Activated CD4-positive, alpha-beta T cell treated with anti-CD3 and anti-CD28 coated beads for 1 hour (primary cell): ENCODE measurements at places on chromosomes 16 and 17.

DNA sequence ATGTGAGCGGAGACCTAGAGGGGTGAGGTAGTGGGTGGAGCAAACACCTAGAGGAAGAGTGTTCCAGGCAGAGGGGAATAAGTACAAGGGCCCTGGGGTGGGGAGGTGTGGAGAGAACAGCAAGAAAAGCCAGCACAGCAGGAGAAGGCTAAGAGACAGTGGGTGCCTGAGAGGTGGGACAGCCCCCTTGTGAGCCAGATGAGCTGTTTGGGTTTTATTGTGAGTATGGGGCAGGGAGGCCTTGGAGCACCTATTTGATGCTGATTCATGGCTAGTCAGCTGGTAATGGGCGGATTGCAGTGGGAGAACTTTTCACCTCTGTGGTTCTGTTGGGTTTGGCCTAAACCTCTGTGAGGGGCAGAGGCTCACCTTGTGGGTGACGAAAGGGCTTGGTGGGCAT is 68.4 kb downstream of the ABCC1 start:
- DNase-seq, result no peak

DNA sequence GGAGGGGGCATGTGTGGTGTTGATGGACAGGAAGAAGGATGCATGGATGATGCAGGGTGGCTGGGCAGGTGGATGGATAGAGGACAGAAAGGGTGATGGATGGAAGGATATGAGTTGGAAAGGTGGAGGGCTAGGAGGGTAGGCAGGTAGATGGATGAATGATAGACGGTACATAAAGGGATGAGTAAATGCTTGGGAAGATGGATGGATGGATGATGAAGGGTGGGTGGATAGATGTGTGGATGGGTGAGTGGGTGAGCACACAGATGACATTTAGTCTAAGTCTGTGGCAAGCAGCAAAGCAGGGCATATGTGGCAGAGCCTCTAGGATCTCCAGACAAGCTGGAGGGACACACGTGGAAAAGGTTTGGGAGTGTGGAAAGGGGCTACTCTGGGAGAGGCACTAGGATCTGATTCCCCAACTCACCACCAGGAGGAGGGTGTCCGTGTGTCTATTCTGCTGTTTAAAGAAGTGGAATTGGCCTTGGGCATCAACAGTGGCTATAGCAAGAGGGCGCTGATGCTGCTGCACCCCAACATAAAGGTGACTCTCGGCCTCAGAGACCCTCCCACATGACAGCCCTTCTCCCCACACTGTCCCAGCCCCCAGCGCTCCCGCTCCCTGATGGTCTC is 8.2 kb downstream of the PLD2 start:
- no peak for DNase-seq

GRCh38 chr16:23629516-23629915 is 11.6 kb downstream of the PALB2 start:
- DNase-seq, result no peak

- DNase-seq, result no peak
These were observed 73.0 kb downstream of the PITPNC1 start for GRCh38 chr17:67449845-67450755.

- DNase-seq, result no peak
These were observed 1.8 kb downstream of the ALKBH5 start for GRCh38 chr17:18185391-18185790.

- no peak for DNase-seq
These were observed 39.3 kb upstream of the SLC38A10 start for GRCh38 chr17:81334391-81334901.

GRCh38 chr17:80539022-80539641 is 5.5 kb upstream of the RPTOR start:
- no peak for DNase-seq

DNA sequence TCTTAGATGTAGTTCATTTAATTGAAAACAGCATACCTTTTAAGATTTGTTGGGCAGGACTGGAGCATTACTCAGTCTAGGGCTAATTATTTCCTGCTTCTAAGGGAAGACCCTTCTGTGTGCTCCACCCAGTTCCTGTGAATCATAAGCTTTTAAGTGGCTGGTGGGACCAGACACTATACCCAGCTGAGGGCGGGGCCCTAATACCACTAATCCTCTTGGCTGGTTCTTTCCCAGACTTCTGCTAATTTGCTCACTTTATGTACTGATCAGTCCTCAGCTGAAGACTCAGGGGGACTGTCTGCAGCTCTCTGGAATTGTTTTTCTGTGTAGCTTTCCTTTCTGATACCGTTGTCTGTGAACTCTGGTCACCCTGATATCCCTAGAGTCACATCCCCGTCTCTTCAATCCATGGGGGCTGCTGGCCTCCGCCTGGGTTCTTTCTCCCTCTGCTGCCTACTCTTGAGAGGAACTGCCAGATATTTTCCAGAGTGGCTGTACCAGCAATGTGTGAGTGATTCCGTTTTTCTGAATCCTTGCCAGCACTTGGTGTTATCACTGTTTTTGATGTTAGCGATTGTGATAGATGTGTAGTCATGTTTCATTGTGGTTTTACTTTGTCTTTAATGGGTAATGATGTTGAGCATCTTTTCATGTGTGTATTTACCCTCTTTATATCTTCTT is 35.1 kb downstream of the MFSD11 start:
- peak; percentile 40 for DNase-seq

DNA sequence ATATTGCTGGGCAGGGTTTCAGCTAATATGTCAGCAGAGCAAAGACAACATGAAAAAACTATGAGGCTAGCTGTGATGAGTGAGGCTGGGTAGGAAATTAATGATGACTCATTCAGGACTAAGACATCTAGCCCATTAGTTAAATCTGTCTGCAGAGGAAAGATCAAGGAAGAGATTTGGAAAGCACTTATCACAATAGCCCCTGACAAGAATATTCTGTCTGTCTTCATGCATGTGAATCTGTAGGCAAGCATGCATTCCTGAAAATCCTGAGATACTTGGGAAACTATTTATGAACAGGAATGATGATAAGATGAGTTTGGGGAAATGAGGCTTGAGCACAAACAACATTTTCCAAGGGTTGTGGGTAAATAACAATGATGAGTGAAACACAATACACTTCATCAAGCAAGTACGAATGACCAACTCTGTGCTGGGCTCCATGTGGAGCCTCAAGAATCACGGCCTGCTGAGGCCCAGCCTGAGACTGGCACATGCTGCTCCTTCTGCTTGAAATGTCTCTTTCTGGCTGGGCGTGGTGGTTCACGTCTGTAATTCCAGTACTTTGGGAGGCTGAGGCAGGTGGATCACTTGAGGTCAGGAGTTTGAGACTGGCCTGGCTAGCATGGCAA is 96.5 kb upstream of the ASIC2 start:
- DNase-seq, result no peak

- DNase-seq, result no peak
These were observed 62.3 kb downstream of the TIMM22 start for GRCh38 chr17:1059131-1059795.

- DNase-seq, result no peak
These were observed 13.7 kb upstream of the BCO1 start for GRCh38 chr16:81224824-81225223.

DNA sequence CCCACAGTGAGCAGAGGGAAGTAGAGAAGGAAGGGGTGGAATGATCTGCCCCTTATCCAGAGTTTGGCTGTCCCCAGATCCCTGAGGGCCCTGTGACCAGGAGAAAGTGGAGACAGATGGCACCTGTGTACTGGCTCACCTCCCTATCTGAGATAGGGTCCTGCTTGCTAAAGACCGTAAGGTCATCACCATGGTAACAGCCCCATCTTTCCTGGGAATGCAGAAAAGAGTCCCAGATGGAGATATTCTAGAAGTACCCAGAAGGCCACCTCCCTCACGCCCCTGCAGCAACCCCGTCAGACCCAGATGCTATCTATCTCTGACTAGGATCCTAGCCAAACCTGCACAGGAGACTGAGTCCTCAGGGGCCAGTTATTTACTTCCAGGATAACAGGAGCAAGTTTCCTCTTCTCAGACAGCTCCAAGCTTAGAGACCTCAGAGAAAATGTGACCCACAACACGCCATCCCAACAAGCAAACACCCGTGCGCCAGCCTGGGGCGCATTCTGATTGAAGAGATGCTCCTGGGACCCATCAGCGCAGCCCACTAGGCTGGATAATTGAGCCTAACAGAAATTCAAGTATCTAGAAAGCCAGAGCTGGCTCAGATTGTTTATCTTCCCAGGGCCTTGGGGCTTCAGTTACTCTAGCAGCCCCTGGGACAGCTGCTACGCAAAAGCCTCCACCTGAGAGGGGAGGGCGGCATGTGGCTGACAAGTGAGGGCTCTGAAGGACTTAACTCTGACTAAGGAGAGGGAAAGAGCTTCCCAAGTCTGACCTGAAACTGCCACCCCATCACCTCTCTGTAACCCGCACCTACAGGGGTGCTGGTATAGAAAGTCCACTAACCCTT is 1.9 kb downstream of the ORMDL3 start:
- no peak for DNase-seq

DNA sequence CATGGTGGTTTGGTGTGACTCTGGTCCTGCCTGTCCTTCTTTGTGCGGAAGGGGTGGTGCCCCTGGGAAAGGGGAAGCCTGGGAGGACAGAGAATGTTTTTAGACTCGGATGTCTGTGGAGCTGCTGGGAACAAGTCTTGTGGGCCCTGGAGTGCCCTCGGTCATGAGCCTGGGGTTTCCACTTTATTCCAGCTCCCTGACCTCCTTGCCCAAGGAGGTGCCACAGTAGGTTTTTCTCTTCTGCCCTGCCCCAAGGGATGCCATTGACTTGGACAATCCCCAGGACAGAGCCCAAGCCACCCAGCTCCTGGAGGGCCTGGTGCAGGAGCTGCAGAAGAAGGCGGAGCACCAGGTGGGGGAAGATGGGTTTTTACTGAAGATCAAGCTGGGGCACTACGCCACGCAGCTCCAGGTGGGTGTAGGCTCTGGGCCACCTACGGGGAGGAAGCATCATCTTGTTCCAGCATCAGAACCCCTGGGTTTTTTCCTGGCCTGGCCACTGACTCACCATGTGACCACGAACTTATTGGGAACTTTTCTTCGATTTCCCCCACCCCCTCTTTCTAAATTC is 1.4 kb downstream of the STAT5A start:
- DNase-seq, result no peak
